ENCODE measurements at places on chromosomes 1 and 21. TPM values are rescaled to one million over a fixed set of nuclear protein-coding genes. Genes with fewer than 3 reads are reported as not detected.

DNA sequence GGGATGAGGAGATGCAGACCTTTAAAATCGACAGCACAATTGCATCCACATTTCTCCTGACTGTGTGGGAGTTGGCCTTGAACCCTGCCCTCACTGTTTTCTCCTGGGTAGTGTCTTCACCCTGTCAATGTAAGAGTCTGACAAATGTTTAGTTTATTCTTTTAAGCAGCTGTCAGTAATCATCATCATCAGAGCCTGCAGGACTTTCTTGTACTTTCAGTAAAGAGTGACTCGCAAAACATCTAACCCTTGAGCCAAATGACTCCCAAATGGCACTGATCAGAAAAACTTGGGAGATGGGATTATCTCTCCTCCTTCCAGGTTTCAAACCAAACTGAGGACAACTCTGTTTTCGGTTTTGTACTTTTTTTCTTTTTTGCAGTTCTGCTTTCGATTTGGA, 460.2 kb downstream of the KIF26B start:
- no peak for ATAC-seq

ROR1 gene
- total RNA-seq, result 4.4 TPM

GRCh38 chr1:30812076-30812475, 54.5 kb upstream of the LAPTM5 start:
- no peak for ATAC-seq

- ATAC-seq, result no peak
Measured at GRCh38 chr1:118012515-118013124, 83.1 kb downstream of the WDR3 start.

CLDN17 gene
- total RNA-seq, result 1.8 TPM

DNA sequence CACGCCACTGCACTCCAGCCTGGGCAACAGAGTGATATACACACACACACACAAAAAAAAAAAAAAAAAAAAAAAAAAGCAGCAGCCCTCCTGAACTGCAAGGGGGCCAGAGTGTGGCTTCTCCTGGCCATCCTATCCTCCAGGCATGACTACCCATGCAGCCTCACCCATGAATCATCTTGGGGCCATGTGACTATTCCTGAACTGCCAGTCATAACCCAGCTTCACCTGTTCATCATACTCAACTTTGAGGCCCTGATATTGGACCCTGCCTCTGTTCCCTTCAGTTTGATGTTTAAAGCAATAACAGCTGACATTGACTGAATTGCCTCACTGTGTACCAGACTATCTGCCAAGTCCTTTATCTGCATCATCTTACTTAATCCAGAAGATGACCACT, 2.8 kb upstream of the HPCAL4 start:
- ATAC-seq, result peak; percentile 27

GSTM1 gene
- not detected for total RNA-seq

DNA sequence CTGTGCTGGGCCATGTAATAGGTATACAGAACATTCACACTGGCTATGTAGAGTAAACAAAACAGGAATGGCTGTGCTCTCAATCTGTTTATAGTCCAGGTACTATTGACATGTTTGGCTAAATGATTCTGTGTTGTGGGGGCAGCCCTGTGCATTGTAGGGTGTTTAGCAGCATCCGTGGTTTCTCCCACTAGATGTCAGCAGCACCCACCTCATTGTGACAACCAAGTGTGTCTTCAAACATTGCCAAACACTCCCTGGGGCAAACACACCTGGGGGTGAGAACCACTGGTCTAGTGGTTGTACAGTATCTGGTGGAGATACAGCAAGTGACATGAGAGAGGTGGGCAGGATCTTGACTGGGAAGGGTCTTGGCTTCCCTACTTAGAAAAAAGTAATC, 80.4 kb upstream of the SPATA6 start:
- no peak for ATAC-seq

VCAM1 gene
- 1.0 TPM for total RNA-seq

NGF gene
- total RNA-seq, result 0.52 TPM

- no peak for ATAC-seq
Measured at GRCh38 chr1:30339866-30340265, 383.5 kb downstream of the MATN1 start.

DNA sequence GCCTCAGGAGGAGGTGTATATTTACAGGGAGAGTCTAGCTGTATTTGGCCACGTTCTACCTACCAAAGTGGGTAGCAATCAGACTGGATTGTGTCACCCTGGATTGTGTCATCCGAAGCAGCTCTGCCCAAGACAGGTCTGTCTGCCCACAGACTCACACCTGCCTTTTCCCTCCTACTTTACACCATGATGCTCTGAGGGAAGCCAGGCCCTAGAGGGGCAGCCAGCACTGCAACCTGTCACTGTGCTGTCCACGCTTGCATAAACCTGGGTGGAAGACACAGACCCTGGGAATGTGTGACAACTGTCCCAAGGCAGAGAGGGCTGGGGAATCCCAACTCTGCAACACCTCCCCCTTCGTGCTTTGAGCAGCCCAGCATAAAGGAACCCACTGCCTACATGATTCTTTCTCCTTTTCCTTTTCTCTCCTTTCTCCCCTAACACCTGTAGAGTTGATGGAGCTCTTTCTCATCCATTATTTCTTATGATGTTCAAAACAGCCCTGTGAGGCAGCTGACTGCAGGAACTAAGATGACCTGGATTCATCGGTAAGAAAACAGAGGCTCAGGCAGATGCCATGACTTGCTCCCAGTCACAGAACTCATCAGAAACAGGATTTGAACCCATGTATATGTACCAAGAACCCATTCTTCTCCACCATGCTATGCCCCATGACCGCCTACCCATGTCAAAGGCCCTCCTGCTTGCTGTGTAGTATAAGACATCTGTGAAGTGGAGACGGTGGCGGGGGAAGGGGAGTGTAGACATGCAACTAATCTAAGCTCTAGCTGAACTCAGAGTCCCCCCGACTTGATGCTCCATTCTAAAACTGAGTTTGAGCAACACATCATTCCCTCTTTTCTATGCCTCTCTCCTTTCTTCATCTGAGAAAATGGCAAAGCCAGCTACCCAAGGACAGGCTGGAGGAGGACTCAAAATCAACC, 55.9 kb downstream of the ITPKB start:
- ATAC-seq, result peak; percentile 49
